ENCODE measurements at places on chromosomes 16 and 17.

GRCh38 chr16:69860233-69861231 lies 90.6 kb upstream of the CLEC18A start:
- no peak for DNase-seq

DNA sequence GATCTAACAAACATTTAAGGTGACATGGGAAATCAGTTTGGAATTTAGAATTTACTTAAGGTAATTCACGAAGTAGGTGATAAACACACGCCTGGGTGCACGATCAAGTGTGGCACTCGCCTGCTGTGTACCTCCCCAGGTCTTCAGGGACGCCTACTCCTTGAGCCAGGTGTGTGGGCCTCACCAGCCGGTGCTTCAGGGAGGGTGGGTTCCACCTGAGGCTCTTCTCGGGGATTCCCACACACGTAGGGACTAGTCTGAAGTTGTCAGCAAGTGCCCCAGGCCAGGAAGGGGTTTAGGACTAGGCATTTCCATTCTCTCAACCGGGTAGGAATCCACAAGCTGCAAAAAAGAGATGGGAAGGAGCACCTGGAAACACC lies 9.8 kb upstream of the NAT9 start:
- DNase-seq, result no peak

DNA sequence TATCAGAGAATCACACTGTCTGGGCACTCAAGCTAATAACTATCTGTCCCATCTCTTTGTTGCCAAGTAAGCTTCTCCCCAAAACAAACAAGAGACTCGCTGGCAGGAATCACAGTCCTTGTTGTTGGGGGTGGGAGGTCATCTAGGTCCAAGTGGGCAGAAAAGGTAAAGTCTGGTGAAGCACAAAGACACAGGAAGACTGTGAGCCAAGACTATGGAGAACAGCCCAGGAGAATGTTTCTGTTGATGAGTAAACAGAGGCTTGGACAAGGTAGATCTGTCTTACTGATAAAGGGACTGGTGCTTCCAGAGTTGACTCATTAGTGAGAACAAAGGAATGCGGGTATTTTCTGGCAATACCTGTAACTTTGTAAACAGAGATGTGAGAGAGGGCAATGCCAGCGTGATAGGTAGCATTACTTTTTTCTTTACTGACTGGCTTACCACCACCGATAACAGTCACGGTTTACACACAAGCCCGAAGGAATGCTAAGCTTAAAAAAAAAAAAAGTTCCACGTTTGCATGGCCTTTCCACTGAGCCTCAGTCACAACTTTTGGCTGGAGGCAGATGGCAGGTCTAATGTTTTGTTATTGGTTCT lies 11.5 kb upstream of the MMD start:
- no peak for DNase-seq

GRCh38 chr17:81336930-81337325 lies 41.8 kb upstream of the SLC38A10 start:
- no peak for DNase-seq

DNA sequence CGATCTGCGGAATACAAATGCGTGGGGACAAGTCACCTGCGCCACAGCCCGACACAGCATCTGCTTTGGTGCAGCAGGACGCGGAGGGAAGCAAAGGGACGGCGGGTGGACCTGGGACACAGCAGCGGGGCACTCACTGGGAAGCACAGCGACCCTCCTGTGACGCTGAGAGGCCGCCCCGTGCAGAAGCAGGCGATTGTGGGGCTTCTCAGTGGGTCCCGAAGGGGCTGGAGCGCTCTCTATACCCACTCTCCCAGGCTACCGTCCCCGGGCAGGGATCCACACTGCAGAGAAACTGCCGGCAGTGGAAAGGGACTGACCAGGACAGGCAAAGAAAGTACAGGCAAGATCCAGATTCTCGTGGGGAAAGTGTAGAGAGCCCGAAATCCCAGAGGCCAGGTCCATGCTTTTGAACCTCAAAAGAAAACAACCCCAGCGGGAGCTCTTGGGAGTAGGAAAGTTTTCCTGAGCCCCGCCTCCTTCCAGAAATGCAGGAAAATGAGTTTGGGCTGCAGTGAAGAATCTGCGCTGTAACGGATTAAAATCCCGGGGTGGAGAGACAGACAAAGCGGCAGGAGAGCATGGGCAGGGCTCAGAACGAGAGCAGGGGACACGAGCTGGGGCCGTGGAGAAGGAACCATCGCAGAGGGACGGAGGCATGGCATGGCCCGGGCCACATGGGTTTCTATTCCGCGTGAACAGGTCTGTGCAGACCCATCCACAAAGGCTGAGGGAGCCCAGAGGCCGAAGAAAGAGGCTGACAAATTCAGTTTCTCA lies 12.7 kb downstream of the COX4I1 start:
- no peak for DNase-seq

- no peak for DNase-seq
These were observed 78.4 kb downstream of the MPRIP start for GRCh38 chr17:17120701-17121100.

GRCh38 chr16:50838885-50839284 lies 97.0 kb downstream of the CYLD start:
- DNase-seq, result no peak

DNA sequence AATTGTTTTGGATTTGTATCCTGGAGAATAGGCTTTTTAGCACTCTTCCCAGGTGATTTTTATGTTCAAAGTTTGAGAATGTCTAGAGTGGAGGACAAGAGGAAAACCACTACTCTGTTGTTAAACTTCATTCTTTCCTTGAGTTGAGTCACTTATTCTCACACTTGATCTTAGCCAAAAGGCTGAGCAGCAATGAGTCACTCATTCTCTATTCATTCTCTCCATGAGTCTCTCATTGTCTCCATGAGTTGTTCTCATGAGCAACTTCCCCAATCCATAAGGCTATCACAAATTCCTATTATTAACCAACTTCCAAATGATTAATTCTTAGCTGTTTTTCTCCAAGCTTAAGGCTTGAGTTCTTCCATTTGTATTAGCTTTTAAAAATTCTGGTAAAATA lies 1393.3 kb downstream of the CDH8 start:
- no peak for DNase-seq

GRCh38 chr17:37025238-37025637 lies 76.5 kb downstream of the AATF start:
- no peak for DNase-seq

Measured in hematopoietic multipotent progenitor cell treated with erythropoietin and hydrocortisone succinate and interleukin-3 and kit ligand, for 15 days (in vitro differentiated cells).